ENCODE measurements at places on chromosomes 7 and 10.

- no peak for DNase-seq
These were observed 24.3 kb downstream of the FAM20C start for GRCh38 chr7:216360-217300.

DNA sequence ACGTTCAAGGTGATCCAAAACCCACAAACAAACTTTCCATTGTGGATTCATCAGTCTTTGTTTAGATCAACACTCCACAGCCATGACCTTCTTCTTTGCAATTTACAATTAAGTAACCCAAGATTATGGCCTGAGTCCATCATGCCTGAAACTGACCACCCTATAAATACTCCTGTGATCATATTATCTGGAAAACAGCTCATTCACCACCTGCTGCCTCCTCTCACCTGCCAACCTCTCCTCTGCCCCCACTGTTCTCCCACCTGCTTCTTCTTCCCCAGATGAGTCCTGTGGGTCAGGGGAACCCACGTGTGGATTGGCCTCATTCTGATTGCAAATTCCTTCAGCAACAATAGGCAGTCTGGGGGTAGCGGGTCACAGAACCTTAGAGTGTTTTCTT lies 81.4 kb downstream of the ABLIM1 start:
- no peak for DNase-seq

DNA sequence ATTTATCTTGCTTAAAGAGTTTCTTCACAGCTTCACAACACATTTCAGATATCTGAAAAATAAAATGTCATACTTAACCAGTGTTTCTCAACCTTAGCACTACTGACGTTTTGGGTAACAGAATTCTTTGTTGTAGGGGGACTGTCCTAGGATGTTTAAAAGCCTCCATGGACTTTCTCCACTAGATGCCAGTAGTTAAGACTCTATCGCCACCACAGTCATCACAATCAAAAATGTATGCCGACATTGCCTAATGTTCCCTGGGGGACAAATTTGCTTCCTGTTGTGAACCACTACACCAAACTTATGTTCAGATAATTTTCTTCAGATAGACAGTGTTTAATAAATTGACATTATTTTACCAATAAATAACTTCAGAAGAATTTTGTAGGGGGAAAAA lies 13.4 kb downstream of the NOC3L start:
- peak; percentile 11 for DNase-seq

DNA sequence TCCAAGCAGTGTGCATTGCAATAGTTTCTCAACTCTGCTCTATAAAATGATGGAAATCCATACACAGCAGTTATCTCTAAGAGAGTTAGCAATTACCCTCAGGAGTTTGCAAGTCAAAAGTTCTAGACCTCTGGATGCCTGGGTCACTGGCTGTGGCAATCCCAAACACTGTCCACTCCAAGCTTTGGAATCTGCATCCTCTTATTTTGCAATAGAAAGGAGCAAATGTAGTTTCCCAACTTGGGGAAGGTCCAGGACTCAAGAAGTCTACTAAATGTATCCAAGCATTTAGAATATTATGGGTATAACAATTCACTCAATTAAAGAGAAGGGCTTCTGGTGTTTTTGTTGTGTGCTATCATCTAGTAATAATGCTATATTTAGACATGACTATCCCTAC lies 131.3 kb upstream of the NRP1 start:
- DNase-seq = peak; percentile 34

- DNase-seq = no peak
These were observed 40.8 kb upstream of the HECW1 start for GRCh38 chr7:43071604-43072003.

DNA sequence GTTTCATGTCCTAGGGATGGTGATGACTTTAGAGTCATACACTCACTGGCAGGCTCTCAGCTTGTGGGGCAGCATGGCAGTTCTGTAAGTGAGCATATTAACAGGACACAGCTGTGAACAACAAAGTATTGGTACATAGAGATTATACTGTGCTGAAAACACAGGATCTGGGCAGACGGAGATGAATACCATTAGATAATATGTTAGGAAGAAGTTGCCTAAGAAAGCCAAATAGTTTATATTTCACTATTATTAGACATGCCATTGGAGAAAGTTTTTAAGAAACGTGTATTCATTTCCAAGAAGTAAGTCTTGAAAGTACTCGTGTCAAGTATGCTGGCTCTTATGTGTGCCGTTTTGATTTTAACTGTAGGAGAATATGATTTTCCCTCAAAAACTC lies 274.5 kb downstream of the INHBA start:
- DNase-seq = no peak

DNA sequence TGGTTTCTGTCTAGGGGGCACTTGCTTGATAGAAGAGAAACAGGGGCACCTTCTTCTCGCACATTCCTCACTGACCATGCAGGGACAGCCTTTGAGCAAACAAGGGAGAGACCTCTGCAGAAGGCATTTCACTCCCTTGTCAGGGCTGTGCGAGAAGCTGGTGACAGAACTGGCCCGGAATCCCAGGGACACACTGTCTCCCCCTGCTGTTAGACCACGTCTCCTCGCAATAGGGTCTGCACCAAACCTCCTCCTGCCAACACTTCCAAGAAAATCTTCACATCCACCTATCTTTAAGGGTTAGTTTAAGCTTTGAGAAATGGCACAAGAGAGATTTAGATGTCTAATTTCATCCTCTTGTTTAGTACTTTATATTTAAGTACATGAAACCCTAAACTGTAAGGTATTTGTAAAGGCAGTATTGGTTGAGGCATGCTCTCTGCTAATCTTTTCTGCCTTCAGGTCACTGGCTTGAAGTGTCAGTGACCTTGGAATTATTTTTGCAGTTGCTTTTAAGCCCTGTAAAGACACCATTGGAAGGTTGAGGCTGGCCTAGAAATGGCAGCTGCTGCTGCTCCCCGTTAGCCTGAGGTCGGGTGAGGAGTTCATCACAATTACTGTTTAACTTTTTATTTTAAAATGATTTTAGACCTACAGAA lies 37.0 kb downstream of the RBM20 start:
- DNase-seq = peak; percentile 43

GRCh38 chr7:83850125-83850524 lies 201.2 kb upstream of the SEMA3E start:
- DNase-seq = no peak

- no peak for DNase-seq
These were observed 5.3 kb upstream of the GIMAP5 start for GRCh38 chr7:150731916-150732315.

GRCh38 chr7:7799138-7799537 lies 80.7 kb upstream of the RPA3 start:
- DNase-seq = no peak

GRCh38 chr7:26278770-26279169 lies 12.9 kb upstream of the SNX10 start:
- DNase-seq = peak; percentile 11

DNA sequence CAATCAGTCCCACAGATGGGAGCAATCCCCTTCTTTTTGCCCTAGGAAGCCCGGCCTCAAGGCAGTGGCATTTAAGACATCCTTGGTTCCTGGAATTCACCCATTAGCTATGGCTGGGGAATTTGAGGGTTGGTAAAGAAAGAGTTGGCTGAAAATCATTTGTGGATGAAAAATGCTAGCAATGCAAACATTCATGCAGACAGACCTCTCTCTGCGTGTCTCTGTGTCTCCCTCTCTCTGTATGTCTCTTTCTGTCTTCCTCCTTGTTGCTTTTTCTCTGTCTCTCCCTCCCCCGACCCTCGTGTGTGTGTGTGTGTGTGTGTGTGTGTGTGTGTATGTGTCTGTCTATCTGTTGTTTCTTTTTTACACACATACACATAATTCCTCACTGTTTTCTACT lies 19.4 kb downstream of the LDB3 start:
- peak; percentile 82 for DNase-seq

GRCh38 chr10:100025576-100025975 lies 15.8 kb upstream of the DNMBP start:
- DNase-seq = no peak

GRCh38 chr10:68103261-68103878 lies 5.9 kb upstream of the MYPN start:
- DNase-seq = no peak

GRCh38 chr10:58212622-58213021 lies 55.1 kb downstream of the IPMK start:
- no peak for DNase-seq

DNA sequence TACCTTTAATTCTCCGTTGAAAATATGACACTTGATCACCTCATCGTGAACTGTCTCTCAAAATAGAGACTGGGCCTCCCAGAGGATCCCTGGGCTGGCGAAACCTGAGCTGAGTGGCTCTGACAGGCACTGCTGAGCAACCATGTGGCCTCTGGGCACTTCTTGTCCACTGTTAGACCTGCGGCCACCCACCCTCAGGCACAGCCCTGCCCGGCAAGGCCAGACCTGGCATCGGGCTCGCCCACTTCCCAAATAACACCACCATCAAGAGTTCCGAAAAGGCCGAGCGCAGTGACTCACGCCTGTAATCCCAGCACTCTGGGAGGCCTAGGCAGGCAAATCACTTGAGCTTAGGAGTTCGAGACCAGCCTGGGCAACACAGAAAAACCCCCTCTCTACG lies 82.5 kb downstream of the COBL start:
- DNase-seq = no peak

DNA sequence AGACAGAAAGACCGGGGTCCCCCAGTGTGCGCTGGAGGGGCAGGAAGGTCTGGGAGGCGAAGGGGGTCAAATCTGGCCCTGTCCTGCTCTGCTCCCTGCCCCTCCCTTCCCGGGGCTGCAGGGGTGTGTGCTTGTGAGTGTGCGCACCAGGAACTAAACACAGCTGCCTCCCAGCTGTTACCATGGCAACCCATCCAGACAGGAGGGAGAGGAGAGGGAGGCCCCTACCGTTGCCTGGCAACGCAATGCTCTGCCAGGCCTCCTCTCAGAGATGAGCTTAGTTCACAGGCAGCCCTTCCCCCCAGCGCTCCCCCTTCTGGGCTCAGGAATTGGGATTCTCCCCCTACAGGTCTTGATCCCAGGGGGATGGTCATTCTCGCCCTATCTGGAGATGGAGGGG lies 6.1 kb downstream of the NYAP1 start:
- peak; percentile 81 for DNase-seq

GRCh38 chr7:66839814-66840213 lies 81.2 kb upstream of the TMEM248 start:
- no peak for DNase-seq

GRCh38 chr10:82981137-82981723 lies 1106.2 kb downstream of the NRG3 start:
- peak; percentile 20 for DNase-seq

- DNase-seq = no peak
These were observed 45.8 kb upstream of the TNS3 start for GRCh38 chr7:47627580-47628283.

GRCh38 chr7:152354061-152354460 lies 81.7 kb downstream of the KMT2C start:
- peak; percentile 56 for DNase-seq

DNA sequence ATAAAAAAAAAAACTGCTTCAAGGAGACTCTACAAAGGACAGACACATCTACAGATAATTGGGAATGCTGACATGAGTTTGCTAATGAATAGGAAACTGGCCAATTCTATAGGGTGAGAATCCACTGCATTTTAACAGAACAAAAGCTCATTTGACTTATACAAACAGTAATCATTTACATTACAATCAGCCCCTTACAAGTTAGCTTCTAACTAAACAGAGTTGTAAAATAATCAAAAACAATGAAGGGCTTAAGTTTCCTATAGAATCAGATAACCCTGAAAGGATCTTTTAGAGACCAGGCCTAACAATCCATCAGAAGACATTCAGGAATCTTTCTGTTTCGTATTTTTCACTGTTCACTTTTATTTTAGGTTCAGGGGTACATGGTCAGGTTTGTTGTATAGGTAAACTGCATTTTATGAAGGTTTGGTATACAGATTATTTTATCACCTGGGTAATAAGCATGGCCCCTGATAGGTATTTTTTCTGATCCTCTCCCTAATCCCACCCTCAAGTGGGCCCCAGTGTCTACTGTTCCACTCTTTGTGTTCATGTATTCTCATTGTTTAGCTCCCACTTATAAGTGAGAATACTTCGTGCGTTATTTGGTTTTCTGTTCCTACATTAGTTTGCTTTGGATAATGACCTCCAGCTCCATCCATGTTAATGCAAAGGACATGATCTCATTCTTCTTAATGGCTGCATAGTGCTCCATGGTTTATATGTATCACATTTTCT lies 131.3 kb upstream of the NOBOX start:
- DNase-seq = no peak

GRCh38 chr10:123576706-123577105 lies 89.4 kb upstream of the GPR26 start:
- no peak for DNase-seq

GRCh38 chr10:124745673-124746072 lies 1.5 kb upstream of the FAM53B start:
- peak; percentile 25 for DNase-seq

DNA sequence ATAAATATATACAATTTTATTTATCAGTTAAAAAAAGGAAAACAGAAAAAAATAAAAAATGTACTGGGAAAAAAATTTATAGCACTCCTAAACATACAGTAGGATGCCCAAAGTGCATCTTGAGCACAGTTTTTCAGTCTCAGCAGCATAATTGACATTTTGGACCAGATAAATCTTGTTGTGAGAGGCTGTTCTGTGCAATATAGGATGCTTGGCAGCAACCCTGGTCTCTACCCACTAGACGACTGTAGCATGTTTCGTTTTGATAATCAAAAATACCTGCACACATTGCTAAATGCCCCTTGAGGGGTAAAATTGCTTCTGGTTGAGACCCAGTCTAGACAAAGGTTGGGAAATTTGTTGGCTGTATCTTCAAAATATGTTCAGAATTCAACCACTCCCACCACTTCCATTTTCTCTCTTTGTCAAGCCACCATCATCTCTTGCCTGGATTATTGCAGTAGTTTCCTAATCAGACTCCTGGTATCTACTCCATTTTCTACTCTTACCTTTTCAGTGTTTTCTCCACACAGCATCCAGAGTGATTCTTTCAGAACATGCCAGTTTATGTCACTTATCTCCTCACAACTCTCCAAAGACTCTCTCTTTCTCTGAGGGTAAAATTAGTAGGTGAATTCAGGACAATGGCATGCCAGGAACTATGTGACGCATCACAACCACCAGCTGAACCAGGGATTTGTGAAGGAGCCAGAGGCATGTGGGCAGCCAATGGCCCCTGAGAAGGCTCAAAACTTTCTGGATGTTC lies 91.4 kb downstream of the GPR85 start:
- peak; percentile 69 for DNase-seq

- no peak for DNase-seq
These were observed 143.5 kb downstream of the ELFN1 start for GRCh38 chr7:1813394-1814088.

GRCh38 chr10:17476073-17476472 lies 21.7 kb upstream of the ST8SIA6 start:
- no peak for DNase-seq
